ENCODE measurements at places on chromosomes 11 and 22.

DNA sequence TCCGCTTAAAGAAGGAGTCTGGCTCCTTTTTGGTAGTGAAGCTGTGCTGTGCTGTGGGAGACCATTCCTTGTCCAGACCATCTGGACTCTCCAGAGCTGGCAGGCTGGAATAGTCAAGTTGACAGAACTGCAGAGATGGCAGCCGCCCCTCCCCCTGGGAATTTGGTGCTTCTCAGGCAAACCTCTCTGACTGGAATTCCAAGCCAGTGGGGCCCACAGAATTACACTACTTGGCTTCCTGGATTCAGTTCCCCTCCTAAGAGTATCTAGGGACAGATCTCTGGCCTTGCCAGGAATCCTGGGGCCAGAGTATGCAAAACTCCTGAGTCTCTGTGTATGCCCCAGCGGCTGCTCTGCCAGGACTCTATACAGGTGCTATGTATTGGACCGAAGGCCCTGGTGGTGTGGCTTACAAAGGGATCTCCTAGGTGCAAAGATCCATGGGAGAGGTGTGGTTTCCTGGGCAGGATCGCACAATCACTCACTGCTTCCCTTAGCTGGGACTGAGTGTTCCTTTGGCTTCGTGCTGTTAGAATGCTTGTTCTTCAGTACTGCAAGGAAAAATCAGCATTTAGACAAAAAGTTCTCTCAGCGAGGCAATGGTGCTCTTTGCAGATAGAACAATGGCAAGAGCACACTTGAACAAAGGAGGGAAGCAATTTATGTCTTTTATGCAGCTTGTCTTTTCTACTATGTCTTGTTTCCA is 86.8 kb downstream of the PRMT3 start:
- no peak for DNase-seq

DNA sequence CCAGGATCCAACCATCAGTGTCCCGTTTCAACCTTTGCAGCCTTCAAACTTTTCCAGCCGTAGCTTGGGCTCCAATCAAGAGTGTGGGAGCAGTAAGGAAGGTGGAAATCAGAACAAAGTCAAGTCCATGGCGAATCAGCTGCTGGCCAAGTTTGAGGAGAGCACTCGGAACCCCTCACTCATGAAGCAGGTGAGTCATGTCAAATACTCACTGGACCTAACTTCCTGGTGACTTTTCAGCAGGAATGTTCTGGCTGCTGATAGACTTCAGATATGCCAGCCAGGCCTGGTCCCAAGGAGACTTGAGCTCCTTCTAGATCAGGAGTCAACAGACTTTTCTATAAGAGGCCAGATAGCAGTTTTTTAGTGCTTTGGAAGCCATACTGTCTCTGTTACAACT is 129.0 kb downstream of the MICAL2 start:
- DNase-seq: no peak

- DNase-seq: no peak
Measured at GRCh38 chr11:10892250-10892649, 34.4 kb upstream of the ZBED5 start.

DNA sequence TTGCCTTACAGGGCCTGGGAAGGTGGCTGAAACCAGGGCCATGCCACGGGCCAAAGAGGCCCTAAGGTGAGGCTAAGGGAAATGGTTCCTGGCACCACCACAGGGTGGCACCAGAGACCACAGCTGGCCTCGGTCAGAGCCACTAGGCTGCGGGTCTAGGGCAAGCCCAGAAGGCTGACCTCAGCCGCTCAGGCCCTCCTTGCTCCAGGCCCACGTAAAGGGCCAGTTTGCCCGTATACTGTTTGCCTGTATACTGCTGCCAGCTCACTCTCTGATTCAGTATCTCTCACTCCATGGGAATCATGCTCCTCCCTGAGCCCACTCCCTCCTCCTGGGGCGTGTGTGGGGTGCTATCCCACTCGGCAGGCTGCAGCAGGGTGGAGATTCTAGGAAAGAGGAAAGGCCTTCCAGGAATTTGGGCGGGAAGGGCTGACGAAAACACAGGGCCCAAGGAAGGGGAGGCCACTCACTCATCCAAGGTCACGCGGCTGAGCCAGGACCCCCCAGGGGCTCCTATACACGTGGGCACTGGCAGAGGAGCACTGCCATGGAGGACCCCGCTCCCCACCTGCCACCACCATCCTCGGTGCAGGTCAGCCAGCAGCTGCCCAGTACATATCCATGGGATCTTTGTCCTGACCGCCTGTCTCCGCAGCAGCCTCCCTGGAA is 62.4 kb downstream of the NECTIN1 start:
- DNase-seq: no peak

DNA sequence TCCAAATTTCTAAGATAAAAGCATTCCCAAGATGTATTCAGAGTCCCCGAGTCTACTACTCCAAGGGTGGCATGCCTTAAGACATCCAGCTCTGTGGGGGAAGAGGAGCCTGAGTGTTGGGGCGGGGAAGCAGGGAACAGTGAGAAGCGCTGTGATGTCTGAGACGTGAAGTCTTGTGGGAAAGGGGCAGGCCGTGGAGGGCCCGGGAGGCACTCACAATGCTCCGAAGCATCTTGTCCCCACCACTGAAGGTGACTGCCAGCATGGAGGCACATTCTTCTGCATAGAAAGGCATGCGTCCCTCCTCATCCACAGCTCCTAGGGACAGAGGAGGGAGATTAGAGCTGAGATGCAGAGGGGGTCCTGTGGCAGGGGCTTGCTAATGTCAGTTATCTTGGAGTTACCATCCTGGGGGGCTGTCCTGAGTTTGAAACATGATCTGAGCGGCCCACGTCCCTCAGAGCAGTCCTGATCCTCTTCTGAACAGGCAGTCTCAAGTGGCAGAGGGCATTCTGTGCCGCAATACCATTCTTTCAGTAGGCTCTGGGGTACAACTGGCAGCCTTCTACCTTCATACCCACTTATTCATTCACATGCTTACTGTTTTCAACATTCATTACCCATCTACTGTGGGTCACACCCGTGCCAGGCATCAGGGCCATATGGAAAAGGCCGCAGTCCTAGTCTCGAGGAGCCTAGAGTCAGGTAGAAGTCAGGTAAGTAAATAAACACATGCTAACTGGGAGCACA is 8.7 kb downstream of the PCSK7 start:
- DNase-seq: no peak

GRCh38 chr22:33065230-33065629 is 7.0 kb upstream of the SYN3 start:
- no peak for DNase-seq

GRCh38 chr22:45413368-45414211 is at the start of the genes RIBC2 and SMC1B:
TSS of gene RIBC2 (plus strand) at chr22:45413693. CDS start at chr22:45413887, 194 bp downstream.
TSS of gene SMC1B (minus strand) at chr22:45413599. CDS start at chr22:45413567, 32 bp downstream.
- peak; percentile 75 for DNase-seq

DNA sequence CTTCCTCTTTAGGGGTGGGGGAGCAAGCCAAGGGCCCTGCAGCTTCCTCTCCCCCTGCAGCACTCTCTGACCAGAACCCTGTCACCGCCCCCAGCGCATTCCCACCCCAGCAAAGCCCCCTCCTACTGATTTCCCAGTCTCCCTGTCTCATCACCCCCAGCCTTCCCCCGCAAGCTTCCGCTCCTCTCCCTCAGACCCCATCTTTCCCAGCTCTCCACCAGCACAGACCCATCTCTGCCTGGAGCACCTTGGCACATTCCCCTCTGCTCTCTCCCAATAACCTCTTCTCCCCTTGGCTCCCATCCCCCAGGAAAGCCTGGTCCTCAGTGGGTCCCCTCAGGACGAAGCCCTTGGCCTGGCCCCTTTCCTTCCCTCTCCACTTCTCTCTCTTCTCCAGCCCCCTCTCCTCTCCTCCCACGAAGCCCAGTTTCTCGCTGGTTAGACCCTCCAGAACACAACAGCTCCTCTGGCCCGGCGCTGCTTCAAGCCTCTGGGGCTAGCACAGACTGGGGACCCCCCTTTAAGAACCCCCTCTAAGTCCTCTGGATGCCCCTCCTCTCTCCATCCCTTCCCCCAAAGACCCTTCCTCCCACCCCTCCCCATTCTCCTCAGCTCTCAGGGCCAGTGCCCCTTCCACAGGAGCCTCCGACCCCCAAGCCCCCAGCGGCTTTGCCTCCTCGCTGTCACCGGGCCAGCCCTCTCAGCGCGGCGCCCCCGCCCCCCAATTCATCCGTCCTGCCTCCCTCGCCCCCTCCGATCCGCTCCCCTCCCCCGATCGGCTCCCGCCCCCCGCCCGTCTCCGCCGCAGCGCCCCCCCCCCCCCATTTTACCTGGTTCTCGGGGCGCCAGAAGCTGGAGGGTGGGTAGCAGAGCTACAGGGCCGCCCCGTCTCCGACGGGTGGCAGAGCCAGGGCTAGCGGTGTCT is 594 bp downstream of the NRXN2 start:
- DNase-seq: peak; percentile 61
